Psoas muscle (tissue), 8 donors: ENCODE measurements at places on chromosomes 1 and 21. TPM values are rescaled to one million over a fixed set of nuclear protein-coding genes. Genes with fewer than 3 reads are reported as not detected.

The TNFRSF18 gene
- polyA plus RNA-seq = 0.76 TPM

The C1orf232 gene
- polyA plus RNA-seq = not detected

The FLG2 gene
- not detected for polyA plus RNA-seq

The LTN1 gene
- polyA plus RNA-seq = 6.8 TPM

The BNIPL gene
- 0.10 TPM for polyA plus RNA-seq

The AMY1A gene
- not detected for polyA plus RNA-seq
